ENCODE measurements at places on chromosomes 16 and 17. TPM values are rescaled to one million over a fixed set of nuclear protein-coding genes. Genes with fewer than 3 reads are reported as not detected.

- H3K27me3 ChIP-seq: no peaks in the 10 kb centered on the region
- DNase-seq: no peak
- no peak overlapping the region for H3K27ac ChIP-seq
- H3K4me3 ChIP-seq: no peak overlapping the region
Measured at GRCh38 chr16:77863250-77863649, 74.9 kb downstream of the VAT1L start.

- no peak for DNase-seq
- no peak overlapping the region for H3K27ac ChIP-seq
- H3K27me3 ChIP-seq: peaks cover 48% of the 10 kb centered on the region
- H3K4me3 ChIP-seq: no peak overlapping the region
Measured at GRCh38 chr17:48954300-48954755, 9.7 kb upstream of the SNF8 start.

DNA sequence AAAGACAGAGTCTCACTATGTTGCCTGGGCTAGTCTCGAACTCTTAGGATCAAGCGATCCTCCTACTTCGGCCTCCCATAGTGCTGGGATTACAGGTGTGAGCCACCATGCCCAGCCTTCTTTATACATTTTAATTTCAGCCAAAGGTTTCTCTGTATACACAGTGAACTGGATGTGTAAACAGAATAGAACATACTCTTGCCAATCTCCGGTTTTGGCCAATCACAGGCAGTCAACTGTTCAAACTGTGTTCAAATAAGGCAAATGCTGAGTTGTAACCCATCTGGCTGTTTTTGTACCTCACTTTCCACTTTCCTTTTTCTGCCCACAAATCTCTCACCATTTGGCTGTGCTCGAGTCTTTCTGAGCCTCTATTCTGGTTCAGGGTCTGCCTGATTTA lies 108.2 kb downstream of the CPPED1 start:
- no peak overlapping the region for H3K27ac ChIP-seq
- H3K4me1 ChIP-seq: no peaks in the 10 kb centered on the region
- H3K4me3 ChIP-seq: no peak overlapping the region
- no peaks in the 10 kb centered on the region for H3K36me3 ChIP-seq
- H3K27me3 ChIP-seq: no peaks in the 10 kb centered on the region

The ST6GALNAC2 gene
- 9.4 TPM for total RNA-seq

DNA sequence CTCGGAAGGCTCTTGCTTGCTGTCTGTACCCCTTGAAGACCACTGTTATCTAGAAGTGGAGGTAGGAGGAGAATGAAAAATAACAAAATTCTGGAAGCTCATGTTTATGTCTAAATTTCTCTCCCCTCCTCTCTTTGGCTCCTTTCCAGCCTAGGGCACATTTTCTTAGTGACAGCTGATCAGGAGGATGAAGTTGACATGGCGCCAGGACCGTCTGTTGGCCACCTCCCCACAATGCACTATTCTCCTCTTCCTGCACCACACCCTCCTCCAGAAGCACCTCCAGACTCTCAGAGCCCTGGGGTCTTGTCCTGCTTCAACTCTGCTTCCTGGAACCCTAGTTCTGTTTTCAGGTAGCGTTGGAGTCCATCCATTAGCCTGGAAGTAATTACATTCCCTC lies 25.5 kb upstream of the SSTR2 start:
- peaks cover 8% of the 10 kb centered on the region for H3K27me3 ChIP-seq
- H3K27ac ChIP-seq: no peak overlapping the region
- H3K4me3 ChIP-seq: no peak overlapping the region
- H3K4me1 ChIP-seq: no peaks in the 10 kb centered on the region
- no peak for DNase-seq
